ENCODE measurements at places on chromosomes 7 and 10.

- no peak for DNase-seq
Observed at GRCh38 chr7:17640730-17641377, 299.4 kb downstream of the SNX13 start.

GRCh38 chr7:29485339-29486190 is 78.1 kb upstream of the PRR15 start:
- no peak for DNase-seq

DNA sequence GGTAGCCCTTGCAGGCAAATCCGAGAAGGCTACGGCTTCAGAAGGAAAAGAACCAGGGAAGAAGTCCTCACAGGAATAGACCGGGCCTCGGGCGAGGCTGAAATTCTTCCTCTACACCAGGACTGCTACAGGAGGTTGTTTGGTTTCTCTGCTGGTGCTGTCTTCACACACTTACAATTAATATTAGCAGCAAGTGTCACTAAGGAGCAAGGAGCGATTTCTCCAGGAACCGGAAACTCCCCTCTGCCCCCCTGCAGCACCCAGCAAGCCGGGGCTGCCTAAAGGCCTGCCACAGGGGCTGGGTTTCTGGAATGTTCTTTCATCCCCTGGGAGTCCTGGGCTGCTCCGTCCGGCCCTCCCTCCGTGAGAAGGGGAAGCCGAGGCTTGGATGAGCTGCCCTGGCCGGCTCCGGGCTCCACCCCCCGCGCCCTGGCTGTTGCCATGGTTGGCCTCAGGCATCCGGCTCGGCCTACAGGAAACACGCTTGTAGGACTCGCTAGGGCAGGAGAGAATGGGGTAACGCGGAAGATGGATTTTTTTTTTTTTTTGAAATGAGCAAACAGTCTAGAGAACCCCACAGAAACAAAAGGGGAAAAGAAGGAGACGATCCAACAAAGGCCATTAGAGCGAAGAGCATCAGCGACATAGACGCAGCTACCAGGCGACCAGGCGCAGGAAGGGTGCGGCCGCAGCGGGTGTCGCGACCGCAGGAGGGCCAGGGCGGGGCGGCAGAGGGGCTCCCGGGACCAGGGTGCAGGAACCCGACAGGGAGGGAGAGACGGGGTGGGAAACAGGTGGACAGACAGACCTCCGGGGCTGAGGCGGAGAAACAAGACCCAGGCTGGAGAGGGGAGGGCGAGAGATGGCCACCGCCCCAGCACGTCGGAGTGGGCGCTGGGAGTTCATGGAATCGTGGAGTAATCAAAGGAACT is 33.0 kb downstream of the EN2 start:
- DNase-seq, result peak; percentile 48

DNA sequence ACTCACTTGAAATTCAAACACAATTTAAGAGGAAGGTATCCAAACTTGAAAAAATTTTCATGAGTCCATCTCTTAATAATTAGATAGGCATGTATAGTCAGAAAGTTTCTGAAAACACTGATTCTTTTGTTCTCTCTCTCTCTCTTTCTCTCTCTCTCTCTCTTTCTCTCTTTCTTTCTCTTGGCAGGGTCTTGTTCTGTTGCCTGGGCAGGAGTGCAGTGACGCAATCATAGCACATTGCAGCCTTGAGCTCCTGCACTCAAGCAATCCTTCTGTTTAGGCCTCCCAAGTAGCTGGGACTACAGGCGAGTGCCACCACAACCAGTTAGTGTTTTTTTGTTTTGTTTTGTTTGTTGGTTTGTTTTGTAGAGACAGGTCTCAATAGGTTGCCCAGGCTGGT is 59.3 kb downstream of the PRTFDC1 start:
- DNase-seq, result no peak

DNA sequence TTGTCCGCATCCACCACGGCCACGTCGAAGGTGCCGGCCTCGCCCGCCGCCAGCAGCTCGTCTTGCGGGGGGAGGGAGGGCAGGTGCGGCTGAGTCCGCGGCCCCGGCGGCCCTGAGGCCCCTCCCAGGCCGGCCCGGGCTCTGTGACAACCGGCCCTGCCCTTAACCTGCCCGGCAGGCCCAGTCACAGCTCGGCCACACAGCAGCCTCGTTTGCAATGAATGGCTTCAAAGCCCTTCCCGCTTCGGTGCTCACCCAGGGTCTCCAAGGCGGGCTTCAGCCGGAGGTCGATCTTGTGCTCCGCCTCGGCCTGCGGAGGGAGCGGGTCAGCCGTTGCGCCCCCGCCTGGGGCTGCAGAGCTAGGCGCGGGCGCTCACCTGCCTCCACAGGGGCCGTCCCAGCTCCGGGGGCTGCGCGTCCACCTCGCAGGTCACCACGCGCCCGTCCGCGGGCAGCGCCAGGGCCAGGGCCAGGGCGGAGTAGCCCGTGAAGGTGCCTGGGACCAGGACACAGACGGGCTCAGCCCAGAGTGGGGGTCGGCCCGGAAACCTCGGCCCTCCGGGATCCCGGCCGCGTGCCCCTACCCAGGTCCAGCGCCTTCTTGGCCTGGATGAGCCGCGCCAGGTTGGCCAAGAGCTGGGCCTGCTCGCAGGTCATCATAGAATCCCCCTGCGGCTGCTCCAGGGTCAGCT is 928 bp downstream of the COMTD1 start:
- peak; percentile 18 for DNase-seq

DNA sequence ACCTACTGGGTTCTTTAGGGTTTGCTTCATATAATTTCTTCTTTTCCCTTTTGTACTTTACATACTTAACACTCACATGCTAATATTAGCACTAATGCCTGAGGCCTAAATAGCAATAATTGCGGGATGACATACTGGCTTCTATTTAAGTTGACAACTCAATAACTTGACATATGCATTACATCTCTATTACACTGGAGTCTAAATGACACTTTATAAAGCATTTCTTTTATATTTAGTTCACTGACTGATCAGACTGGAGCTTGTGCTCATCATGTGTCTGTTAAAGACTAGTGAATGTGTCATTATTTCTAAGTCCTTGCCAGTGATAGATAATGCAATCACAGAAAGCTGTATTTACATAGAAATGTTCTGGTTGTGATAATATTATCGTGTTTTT is 472.1 kb upstream of the SEMA3A start:
- DNase-seq, result no peak
